ENCODE measurements at places on chromosomes 12 and 14. TPM values are rescaled to one million over a fixed set of nuclear protein-coding genes. Genes with fewer than 3 reads are reported as not detected.

- H3K27ac ChIP-seq: no peak overlapping the region
- DNase-seq: no peak
- H3K4me3 ChIP-seq: no peak overlapping the region
- no peaks in the 10 kb centered on the region for H3K4me1 ChIP-seq
These were observed 206.4 kb downstream of the PIK3C2G start for GRCh38 chr12:18467620-18468245.

DNA sequence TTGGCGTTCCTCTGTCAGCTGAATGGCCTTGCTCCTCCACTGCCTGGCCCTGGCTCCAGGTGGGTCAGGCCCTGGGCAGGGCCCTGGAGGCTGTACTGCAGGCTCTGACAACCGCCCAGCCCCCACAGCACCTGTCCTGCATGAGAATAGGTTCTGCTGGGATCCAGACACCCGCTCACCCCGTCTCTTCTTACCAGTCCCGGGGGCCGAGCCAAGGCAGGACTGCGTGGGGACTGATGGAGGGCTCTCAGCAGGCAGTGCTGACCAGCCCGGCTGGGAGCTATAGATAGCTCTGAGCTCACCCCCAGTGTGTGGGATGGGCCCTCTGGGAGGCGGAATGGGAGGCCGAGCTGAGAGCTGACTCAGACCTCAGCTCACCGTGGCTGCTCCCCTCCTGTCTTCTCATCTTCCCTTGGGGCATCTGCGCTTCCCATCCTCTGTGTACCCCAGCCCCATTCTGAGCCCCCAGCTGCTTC, 39.6 kb downstream of the TEAD4 start:
- H3K36me3 ChIP-seq: peaks cover 9% of the 10 kb centered on the region
- peak; percentile 88 for DNase-seq
- H3K4me1 ChIP-seq: peaks cover 7% of the 10 kb centered on the region
- H3K27ac ChIP-seq: no peak overlapping the region
- no peaks in the 10 kb centered on the region for H3K27me3 ChIP-seq
- H3K4me3 ChIP-seq: no peak overlapping the region

DNA sequence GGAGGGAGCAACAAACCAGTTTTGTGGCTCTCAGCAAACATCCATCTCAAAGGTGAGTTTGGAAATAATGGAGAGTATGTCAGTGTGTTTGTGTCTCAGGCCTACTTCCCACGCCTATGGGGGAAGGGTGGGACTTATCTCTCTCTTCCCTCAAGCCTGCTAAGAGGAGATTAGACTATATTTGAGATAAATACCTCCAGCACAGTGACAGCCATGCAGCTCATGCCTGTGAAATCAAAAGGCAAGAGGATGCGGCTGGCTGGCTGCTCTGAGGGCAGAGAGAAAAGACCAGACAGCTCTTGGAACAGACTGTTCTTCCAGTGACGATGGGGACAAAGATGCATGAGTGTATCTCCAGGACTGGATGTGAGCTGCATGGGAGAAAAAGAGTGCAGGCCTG, 14.7 kb upstream of the POC1B start:
- H3K4me3 ChIP-seq: no peak overlapping the region
- DNase-seq: no peak
- no peaks in the 10 kb centered on the region for H3K36me3 ChIP-seq
- no peaks in the 10 kb centered on the region for H3K27me3 ChIP-seq

DNA sequence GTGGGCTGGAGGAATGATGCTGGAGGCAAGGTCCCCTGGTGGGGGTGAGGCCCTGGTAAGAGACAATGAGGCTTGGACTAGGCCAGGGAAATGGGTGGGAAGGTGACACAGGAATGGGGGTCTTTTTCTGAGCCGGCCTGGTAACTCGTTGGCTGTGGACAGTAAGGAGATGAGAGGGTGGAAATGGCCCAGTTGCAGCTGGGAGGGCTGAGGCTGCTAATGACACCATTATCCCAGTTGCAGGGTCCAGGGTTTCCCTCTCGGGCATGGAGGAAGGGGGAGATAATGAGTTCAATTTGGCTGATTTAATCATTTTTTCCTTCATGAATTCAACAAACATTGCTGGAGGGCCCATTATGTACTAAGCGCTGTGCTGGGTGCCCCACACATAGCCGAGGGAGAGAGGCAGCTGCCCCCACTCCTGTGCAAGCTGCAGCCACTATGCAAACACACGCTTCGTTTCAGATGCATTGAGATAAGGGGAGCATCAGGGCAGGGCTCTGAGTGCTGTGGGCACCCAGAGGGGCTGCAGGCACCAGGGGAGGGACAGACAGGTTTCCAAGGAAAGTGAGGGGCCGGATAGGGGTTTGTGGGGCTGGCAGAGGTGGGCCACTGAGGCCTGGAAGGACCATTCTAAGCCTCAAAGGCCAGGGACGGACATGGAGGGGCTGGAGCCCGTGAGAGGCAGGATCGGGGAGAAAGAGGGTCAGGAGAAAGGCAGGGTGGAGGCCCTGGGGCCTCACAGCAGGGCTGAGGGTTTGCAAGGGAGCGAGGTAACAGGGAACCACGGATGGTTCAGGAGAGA, 43.2 kb upstream of the MEG3 start:
- no peaks in the 10 kb centered on the region for H3K36me3 ChIP-seq
- H3K27me3 ChIP-seq: peaks cover 43% of the 10 kb centered on the region
- H3K27ac ChIP-seq: no peak overlapping the region

DNA sequence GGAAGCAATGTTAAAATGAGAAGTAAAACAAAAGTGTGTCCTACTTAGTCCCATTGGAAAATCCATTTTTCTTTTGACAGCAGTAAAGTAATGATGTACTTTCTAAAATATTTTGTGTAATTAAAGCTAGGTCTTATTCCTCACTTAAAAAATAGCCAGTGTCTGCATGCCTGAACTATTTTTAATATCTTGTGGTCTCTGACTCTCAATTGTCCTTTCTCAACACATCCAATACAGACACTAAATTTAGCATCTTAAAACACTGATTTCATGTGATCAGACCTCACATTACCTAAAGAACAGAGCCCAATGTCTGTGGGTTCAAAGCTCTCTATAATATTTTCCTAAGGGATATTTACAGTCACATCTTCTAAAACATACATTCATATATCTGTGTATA, 108.0 kb downstream of the DERA start:
- no peaks in the 10 kb centered on the region for H3K27me3 ChIP-seq
- H3K36me3 ChIP-seq: peaks cover 1% of the 10 kb centered on the region
- H3K4me3 ChIP-seq: no peak overlapping the region
- peak; percentile 1 for DNase-seq

DNA sequence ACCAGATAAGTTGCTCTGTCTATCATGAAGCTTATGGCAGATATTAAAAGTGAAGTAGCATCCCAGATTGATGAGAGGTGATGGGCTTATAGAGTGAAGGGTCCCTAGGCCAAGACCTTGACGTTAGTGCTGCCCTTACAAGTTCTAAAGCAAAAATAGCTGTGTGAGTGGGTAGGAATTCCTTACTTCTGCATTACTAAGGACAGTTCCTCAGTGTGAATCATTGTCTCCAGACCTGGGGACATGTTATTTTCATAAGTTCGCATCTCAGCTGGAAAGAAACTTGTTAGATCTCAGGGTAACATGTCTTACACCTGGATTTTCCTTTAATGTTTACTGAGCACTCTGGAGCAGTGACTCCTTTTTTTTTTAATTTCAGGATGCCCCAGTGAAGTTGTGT, 28.7 kb downstream of the MAPKAPK5 start:
- no peak overlapping the region for H3K27ac ChIP-seq
- H3K4me1 ChIP-seq: no peaks in the 10 kb centered on the region
- H3K36me3 ChIP-seq: peaks cover 38% of the 10 kb centered on the region
- no peak overlapping the region for H3K4me3 ChIP-seq
- H3K27me3 ChIP-seq: no peaks in the 10 kb centered on the region
- DNase-seq: no peak

GRCh38 chr12:108119126-108119973, 9.7 kb upstream of the WSCD2 start:
- DNase-seq: no peak
- no peak overlapping the region for H3K27ac ChIP-seq
- H3K4me3 ChIP-seq: no peak overlapping the region
- no peaks in the 10 kb centered on the region for H3K36me3 ChIP-seq

DNA sequence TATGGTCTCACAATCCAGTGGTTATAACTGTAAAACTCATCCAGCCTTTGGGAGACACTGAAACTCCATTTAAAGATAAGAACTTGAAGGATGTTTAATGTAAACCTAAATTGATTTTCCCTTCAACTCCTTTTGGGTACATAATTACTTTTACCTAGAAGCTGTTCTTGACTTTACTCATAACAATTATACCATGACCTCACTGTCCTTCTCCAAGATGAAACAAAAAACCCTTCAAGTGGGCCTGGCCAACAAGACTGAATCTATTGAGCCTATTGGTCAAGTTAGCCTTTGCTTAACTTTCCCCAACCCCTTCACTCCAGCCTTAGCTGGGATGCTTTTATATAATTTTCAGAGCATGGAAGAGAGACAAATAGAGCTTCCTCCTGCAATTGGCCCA, 22.5 kb downstream of the PARP2 start:
- H3K4me1 ChIP-seq: no peaks in the 10 kb centered on the region
- no peak overlapping the region for H3K27ac ChIP-seq
- peaks cover 26% of the 10 kb centered on the region for H3K36me3 ChIP-seq
- no peak overlapping the region for H3K4me3 ChIP-seq
- DNase-seq: no peak
- H3K27me3 ChIP-seq: no peaks in the 10 kb centered on the region

- peaks cover 2% of the 10 kb centered on the region for H3K4me1 ChIP-seq
- DNase-seq: no peak
- peaks cover 28% of the 10 kb centered on the region for H3K27me3 ChIP-seq
These were observed 1.6 kb downstream of the INSM2 start for GRCh38 chr14:35535483-35536112.

DNA sequence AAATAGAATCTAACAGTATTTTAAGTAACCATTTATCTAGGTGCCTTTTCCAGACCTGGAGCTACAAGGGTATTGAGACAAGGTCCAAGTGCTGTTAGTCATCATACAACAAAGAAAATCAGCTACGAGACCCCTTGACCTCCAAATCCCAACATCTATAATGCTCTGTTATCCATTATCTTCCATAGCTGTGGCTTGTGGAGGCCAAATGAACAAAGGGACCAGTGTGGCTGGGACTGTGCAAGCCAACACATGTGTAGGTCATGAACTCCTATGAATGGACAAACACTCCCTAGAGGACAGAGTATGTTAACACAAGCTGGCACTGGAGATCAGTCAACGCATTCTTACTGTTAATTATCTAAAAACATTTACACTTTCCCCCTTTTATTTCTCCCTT, 374.5 kb downstream of the EMP1 start:
- H3K4me3 ChIP-seq: no peak overlapping the region
- DNase-seq: no peak
- H3K27ac ChIP-seq: no peak overlapping the region
- no peaks in the 10 kb centered on the region for H3K27me3 ChIP-seq

DNA sequence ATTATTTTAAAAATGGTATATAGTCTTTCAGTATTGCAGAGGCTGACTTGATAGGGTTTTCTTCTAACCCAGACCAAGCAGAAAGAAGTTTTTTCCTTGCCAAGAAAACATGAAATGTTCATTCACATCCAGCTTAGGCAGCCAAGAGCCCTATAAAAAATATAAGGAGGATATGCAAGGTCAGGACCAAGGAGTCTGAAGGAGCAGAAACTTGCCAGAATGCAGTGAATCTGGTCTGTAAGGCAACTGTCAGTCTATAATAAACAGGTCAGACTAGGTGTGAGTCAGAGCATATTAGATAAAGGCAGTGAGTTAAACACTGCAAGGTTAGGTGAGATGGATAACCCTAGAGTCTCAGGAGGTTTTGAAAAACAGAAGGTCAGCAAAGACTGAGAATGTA, 645.5 kb downstream of the C12orf50 start:
- peak; percentile 0 for DNase-seq
- no peak overlapping the region for H3K27ac ChIP-seq
- H3K36me3 ChIP-seq: no peaks in the 10 kb centered on the region
- H3K4me1 ChIP-seq: no peaks in the 10 kb centered on the region

- H3K27ac ChIP-seq: no peak overlapping the region
- no peak for DNase-seq
- H3K4me1 ChIP-seq: peaks cover 7% of the 10 kb centered on the region
- no peaks in the 10 kb centered on the region for H3K27me3 ChIP-seq
These were observed 68.7 kb upstream of the STXBP6 start for GRCh38 chr14:25118671-25119070.

GRCh38 chr12:52976574-52977071, 27.7 kb downstream of the KRT18 start:
- H3K4me3 ChIP-seq: no peak overlapping the region
- peaks cover 19% of the 10 kb centered on the region for H3K4me1 ChIP-seq
- peak; percentile 70 for DNase-seq

DNA sequence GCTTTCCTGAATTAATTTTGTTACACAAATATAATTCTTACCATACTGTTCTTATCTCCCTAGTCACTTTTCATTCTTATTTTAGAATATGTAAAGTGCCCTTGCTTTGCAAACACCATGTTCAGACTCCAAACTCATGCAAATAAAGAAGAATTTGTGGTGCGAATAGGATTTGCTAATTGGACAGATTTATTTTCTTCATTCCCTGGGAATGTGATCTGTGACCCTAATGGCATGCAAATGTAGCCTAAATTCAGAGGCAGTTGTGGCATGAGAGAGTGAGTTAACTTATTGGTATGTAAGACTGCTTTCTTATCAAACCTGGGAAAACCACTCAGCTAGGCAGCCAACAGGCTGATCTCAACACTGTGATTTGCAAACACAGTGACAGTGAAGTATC, 10.0 kb downstream of the CAPZA3 start:
- H3K27me3 ChIP-seq: no peaks in the 10 kb centered on the region
- no peak overlapping the region for H3K4me3 ChIP-seq
- no peaks in the 10 kb centered on the region for H3K36me3 ChIP-seq
- H3K4me1 ChIP-seq: peaks cover 14% of the 10 kb centered on the region

TEX22 gene
- total RNA-seq: under 0.01 TPM

RNASE7 gene
- not detected for total RNA-seq

ZDHHC22 gene
- not detected for total RNA-seq

RND1 gene
- total RNA-seq: not detected

RFX4 gene
- not detected for total RNA-seq

OAS2 gene
- not detected for total RNA-seq

GPD1 gene
- total RNA-seq: 0.18 TPM

BEST3 gene
- total RNA-seq: under 0.01 TPM

SDSL gene
- 6.3 TPM for total RNA-seq

ALDH2 gene
- total RNA-seq: 12.5 TPM
